ENCODE measurements at places on chromosomes 7 and 10.

- no peak for DNase-seq
Measured at GRCh38 chr7:111103678-111104274, 12.8 kb downstream of the LRRN3 start.

- no peak for DNase-seq
Measured at GRCh38 chr7:47236480-47237129, 345.3 kb downstream of the TNS3 start.

DNA sequence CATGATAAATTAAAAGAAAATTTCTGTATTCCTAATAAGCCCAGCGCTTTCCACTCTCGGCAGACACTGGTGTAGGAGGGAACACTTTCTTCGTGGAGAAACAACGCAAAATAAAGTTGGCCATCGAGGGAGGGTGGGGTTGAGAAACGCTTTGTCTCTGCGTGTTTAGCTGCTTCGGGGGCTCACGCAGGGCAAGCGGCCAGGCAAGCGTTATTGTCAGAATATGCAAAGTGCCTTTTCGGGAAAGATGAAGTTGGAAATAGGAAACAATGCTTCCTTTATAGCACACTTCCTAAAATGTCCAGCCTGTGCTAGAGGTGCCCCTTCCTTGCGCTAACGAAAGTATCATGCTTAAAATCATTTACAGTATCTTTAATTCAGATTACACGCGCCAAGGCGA is 1.9 kb upstream of the EBF3 start:
- no peak for DNase-seq

- no peak for DNase-seq
Measured at GRCh38 chr10:63300801-63301200, 165.0 kb downstream of the JMJD1C start.

GRCh38 chr10:15570738-15571339 is 148.9 kb downstream of the ITGA8 start:
- no peak for DNase-seq

GRCh38 chr7:79339208-79339925 is 114.1 kb downstream of the MAGI2 start:
- DNase-seq = no peak

GRCh38 chr7:128164061-128164954 is 76.8 kb upstream of the LEP start:
- DNase-seq = no peak

GRCh38 chr10:32985775-32986350 is 27.8 kb upstream of the ITGB1 start:
- no peak for DNase-seq

DNA sequence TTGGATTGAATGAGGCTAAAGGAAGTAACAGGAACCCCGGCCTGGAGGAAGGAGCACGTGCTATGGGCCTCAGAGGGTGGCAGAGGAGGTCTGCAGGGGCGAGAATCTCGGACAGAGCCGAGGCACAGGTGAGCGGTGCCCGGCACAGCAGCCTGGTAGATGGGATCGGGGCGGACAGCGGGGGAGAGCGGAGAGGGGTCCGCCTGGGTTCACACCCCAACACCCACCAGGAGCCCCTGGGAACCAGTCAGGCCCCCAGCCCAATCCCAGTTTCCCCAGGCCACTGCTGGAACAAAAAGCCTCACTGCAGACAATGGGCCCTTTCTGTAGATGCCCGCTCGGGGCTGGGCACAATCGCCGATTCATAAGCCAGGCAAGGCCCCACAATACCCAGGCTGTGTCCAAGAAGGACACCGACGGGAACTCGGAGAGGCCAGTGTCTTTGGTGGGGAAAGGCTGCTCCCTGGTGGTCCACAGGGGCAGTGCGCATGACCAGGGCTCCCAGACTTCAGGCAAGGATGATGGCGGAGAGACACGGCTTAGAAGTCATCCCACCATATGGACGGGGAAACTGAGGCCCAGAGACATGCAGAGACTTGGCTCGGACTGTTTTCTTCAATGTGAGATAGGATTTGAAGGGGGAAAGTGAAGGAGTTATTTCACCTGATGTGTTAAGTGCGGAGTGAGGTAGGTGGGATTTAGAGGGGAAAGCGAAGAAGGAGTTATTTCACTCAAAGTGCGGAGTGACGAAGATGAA is 106.9 kb upstream of the GPR26 start:
- DNase-seq = peak; percentile 67

DNA sequence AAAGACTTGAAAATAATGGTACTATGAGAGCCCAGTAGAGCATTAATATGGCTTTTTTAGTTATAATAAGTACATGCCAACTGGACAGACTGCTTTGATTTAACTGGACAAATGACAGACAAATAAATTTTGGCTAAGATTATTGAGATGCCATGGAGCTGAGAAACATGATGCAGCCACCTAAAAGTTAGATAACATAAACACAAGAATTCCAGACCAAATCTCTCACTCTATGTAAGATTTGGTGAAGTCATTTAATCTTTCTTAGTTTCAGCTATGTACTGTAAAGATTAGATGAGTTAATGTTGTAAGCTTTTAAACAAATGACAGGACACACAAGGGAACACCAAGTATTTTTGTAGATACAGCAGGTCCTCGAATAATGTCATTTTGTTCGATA is 118.2 kb downstream of the CACNA2D1 start:
- DNase-seq = no peak

- no peak for DNase-seq
Measured at GRCh38 chr7:96649981-96650380, 59.7 kb downstream of the SEM1 start.

GRCh38 chr10:52106011-52106410 is 208.1 kb upstream of the DKK1 start:
- DNase-seq = no peak

DNA sequence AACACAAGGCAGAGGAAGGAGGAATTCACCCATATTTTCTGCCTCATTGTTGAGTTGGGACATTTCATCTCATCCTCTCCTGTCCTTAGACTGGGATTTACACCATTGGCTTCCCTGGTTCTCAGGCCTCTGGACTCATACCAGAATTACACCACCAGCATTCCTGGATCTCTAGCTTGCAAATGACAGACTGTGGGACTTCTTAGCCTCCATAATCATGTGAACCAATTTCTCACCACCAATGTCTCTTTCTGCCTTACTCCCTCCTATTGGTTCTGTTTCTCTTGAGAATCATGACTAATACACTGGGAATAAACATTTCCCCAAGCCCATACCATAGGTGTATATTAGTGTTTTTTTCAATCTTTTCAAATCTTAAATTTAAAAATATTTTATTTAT is 2.9 kb upstream of the ZNF33A start:
- no peak for DNase-seq

DNA sequence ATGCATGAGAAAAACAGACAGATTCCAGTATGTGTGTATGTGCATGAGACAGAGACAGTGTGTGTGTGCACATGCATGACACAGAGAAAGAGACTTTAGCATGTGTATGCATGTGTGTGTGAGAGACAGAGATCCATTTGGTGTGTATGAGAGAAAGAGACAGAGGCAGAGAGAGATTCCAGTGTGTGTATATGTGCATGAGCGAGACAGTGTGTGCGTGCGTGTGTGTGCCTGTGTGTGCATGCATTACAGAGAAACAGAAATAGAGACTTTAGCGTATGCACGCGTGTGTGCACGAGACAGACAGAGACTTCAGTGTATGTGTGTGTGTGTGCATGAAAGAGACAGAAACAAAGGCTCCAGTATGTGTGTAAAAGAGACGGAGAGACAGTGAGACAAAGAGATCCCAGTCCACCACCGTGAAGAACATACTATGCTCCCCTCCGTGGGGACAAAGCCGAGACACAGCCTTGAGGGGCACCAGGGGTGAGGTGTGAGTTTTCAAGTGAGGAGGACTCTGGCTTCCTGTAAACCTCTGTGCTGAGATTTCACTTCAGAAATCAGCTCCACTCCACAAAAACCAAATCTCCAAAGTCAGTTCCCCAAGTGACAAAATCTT is 188.9 kb downstream of the GRID1 start:
- DNase-seq = no peak

GRCh38 chr10:3820255-3820654 is 35.2 kb upstream of the KLF6 start:
- DNase-seq = no peak

GRCh38 chr7:151425670-151426440 is 14.1 kb downstream of the CRYGN start:
- no peak for DNase-seq

DNA sequence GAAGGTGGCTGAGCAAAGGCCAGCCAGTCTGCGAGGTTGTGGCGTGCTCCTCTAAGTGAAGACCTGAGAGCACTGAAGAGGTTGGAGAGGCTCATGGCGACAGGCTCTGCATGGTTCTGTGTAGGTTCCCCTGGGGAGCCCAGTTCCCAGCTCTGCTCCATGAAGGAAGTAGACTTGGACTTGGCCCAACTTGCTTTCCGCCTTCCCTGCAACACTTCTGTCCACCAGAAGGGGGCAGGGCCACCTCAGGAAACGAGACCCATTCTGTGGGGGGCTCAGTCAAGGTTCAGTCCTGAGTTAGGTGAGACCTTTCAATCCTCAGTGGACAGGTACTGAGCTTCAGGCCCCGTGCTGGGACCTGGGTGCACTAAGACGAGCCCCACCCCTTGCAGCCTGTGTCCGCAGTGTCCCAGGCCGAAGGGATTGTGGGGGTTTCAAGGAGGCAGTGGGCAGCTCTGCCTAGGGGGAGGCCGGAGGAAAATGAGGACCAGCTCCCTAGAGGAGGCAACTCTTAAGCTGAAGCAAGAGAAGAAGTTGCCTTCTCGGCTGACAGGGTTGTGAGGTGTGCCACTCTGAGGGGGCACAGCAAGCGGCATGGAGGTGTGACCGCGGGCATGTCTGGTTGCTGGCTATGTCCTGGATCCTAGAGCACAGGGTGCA is 15.0 kb upstream of the PCBD1 start:
- DNase-seq = no peak

- no peak for DNase-seq
Measured at GRCh38 chr7:75849573-75849972, 29.3 kb upstream of the RHBDD2 start.

DNA sequence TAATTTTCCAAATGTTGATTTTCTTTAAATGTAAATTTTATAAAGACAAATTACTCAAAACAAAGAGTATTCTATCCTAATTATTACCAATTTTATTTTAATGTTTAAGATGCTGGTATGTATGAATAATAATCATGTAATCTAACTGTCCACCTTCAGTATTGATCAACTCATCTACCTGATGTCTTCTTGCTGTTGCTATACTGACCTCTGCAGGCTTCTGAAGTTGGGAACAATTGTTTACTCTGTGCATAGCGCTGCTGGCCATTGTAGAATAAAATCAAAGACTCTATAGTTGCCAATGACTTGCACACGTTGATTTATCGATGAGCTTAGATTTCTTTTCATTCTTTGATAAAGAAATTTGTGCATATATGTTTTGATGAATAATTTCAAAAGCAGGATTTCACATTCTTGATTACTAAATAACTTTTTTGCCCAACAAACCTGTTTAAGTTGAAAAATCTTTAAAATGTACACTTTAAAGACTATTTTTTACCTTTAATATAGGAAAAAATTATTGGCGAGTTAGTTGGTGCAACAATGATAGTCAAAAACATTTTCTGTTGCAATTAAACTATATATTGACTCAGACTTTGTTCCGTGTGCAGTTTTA is 282.3 kb downstream of the TFEC start:
- DNase-seq = no peak

DNA sequence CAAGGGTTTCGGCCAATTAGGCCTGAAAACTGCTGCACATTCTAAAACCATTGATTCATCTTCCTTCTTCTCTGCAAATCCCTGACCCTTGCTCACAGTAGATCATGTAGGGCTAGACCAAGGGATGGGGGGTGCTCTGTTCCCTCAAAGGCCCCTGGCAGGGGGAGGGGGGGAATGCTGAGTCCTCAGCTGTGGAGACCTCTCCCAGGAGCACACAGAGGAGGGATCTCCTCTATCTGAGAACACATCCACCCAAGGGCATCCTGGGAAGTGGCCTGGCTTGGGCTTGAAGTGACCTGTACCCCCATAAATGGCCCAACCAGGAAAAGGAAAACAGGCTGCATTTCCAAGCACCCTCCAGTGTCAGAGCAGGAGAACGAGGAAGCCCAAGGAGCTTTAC is 1.0 kb upstream of the CDHR1 start:
- no peak for DNase-seq

GRCh38 chr10:73865107-73865458 is 9.3 kb downstream of the CAMK2G start:
- no peak for DNase-seq

DNA sequence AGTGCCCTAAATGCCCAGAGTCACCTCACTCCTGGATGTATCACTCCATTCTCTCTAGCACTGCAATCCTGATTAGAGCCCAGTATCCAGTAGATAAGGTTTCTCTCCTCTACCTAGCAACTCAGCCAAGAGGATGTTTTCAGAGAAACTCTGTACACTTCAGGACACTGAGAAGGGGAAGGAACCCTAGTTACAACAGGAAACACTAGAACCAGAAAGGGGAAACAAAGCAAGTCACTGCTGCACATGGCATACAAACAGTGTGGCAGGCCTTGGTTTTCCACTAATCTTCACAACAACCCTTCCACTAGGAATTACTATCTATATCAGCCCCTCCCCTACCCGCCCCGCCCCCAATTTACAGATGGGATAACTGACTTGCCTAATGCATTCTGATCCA is 1.6 kb downstream of the FAM204A start:
- no peak for DNase-seq

DNA sequence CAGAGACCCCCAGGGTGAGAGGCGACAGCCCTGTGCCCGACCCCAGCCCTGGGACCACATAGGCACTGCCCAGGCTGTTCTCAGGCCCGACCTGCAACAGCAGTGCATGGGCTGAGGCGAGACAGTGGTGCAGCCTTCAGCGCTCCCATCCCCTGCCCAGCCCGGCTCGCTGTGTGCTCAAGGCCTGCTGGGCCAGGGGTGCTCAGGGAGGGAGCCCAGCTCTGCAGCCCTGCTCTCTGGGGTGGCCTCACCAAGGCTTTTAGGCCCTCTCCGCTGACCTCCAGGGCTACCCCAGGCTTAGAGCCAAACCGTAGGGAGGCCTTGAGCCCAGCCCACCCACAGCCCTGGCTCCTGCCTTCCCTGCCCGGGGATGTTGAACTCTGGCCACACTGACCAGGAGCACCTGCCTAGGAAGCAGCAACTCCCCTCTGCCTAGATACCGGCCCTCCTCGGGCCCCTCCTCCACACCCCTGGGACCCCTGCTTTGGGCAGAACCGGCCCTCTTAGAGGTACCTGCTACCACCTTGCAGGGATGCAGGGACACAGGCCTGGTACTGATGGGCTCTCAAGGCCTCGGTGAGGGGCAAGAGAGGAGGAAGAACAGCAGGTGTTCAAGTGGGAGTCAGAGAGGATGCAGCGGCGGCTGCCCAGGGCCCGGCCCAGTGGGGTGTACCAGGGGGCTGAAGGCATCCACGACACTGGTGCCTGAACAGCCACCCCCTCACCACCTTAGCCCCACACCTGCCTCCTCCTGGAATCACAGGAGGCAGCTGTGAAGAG is 231.5 kb downstream of the ELFN1 start:
- no peak for DNase-seq

DNA sequence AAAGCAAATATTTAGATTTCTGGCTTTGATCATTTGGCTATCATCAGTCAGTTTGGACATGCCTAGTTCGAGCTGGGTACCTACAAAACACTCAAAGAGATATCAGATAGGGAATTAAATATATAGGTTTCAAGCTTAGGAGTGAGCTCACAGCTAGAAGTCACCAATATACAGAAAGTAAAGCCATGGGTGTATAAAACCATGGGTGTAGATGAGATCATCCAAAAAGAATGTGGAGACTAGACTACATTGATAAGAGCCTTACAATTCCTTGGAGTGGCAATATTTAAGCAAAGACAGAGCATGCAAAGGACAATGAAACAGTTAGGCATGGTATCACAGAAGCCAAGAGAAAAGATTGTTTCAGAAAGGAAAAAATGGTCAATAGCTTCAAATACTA is 7.2 kb upstream of the RALA start:
- no peak for DNase-seq

- no peak for DNase-seq
Measured at GRCh38 chr10:124002391-124003069, 90.9 kb downstream of the CHST15 start.

All from stimulated activated CD4-positive, alpha-beta T cell treated with anti-CD3 and anti-CD28 coated beads, TNF-alpha, amount 100 ng/mL, for 1 hour (primary cell).